ENCODE measurements at places on chromosomes 7 and 10. TPM values are rescaled to one million over a fixed set of nuclear protein-coding genes. Genes with fewer than 3 reads are reported as not detected.

Gene RABGEF1
- total RNA-seq: 26.7 TPM

Gene LIPJ
- 0.09 TPM for total RNA-seq

Gene NPC1L1
- 2.7 TPM for total RNA-seq

Gene TRPV5
- 0.42 TPM for total RNA-seq

Gene NCF1
- not detected for total RNA-seq

Gene HOXA2
- total RNA-seq: not detected

Gene SPDYE9
- total RNA-seq: not detected

- DNase-seq: no peak
These were observed 354.4 kb downstream of the CRPPA start for GRCh38 chr7:16066805-16067459.

DNA sequence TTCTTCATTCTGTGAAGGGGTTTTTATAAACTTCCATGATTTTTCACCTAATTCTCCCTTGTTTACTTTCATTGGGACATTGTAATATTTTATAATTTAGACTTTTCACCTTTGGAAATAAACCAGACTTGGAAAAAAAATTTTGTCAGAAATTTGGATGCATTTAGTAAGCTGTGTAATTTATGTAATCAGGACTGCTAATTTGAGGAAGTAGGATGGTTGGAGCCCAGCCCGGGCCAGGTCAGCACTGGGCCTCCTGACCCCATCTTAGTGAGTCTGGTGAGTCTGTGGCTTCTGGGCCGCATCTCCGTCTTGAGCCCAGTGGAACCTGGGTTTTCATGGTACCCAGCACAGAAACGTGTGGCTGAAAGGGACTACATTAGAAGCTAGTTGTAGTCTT, 27.6 kb upstream of the ZNF32 start:
- no peak for DNase-seq

DNA sequence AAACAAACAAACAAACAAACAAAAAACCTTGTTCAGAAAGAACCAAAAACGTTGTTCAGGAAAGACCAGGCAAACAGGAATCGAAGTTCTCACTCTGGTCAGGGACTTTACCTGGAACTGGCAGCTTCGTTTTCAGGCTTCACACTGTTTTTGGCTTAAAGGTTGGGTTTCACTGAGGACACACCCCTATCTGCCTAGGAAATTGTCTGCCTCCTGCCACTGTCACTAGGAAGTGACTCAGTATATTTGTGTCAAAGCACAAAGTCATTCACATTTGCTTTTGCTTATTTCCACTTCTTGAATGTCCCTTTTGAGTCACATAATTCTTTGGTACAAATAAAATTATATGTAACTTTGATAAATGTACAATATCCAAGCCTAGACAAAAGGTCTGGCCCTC, 37.9 kb downstream of the PNLIPRP3 start:
- DNase-seq: peak; percentile 53

DNA sequence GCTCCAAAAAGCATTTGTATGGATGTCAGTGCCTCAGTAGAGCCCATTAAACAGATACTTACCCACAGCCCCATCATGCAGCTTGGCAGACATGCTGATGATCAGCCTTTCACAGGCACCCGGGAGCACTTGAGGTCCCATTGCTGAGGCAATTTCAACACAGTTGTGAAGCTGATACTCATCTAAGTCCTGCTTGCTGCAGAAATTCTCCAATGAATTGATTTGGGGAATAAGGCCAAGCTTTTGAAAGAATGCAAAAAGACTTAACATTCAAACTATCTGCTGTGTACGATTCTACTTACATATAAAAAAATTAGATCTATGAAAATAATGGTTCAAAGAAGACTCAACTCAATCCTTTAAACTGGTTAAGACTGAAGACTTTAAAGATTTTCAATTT, 60.5 kb downstream of the LAMB4 start:
- DNase-seq: no peak

- DNase-seq: no peak
These were observed 126.7 kb downstream of the WDR11 start for GRCh38 chr10:120977897-120978296.

DNA sequence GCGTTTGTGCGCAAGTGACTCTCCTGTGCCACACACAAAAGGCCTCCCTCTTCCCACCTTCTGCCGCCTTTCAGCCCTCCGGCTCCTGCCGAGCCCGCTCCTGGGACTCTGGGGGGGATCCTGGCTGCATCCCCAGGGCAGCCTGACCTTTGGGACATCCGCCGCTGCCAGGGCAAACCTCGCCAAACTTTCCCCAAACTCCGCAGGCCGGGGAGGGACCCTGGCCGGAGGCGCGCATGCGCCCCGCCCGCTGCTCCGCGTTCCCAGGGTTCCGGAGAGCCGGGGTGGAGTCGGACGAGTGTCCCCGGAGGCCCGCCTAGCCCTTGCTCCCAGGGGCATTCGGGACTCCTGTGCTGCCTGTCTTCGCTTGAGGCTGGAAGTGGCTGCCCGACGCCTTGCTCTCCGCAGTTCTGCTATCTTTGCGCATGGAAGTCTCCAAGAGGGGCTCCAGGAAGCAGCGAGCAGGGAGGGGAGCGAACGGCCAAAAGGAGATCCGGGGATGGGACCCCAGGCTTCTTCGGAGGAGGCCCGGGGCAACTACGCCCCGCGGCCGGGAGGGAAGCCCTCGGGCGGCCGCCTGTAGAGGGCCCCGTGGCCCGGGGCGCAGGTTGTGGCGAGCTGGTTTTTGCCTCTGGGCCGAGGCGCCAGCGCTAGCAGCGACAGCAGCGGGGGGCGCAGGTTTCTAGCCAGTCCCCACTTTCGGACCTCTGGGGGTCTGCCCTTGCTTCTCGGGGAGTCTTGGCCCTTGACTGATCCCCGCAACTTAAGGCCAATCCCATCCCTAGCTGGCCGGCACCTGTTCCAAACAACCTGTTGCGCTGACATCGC, 7.0 kb downstream of the PTF1A start:
- peak; percentile 90 for DNase-seq

GRCh38 chr10:71213127-71213621, 804 bp downstream of the UNC5B start:
- DNase-seq: peak; percentile 85
